ENCODE measurements at places on chromosomes 2 and 18.

GRCh38 chr2:173854840-173855239, 110.3 kb downstream of the SP3 start:
- DNase-seq, result no peak

- DNase-seq, result no peak
Observed at GRCh38 chr2:200455958-200456421, 53.9 kb downstream of the KCTD18 start.

GRCh38 chr18:9029131-9029530, 73.4 kb upstream of the NDUFV2 start:
- no peak for DNase-seq

- no peak for DNase-seq
Observed at GRCh38 chr2:196168181-196168580, 3.2 kb downstream of the STK17B start.

- no peak for DNase-seq
Observed at GRCh38 chr18:74110976-74111375, 36.7 kb downstream of the FBXO15 start.

DNA sequence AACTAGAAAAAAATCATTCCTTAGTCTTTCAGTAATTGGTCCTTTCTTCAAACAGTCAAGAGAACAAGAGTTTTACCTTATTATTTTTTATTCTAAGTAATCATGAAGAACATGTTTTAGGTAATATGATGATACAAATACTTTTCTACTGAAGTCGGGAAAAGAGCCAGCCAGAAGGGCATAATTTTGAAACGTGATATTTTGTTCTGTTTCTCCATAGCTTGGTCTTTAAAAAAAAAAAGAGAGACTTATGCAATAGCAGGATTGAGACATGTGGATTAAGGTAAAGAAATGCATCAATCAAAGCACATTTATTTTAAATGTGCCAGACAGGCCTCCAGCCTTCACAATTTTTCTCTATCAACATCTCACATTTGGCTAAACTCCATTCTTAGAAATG, 1016.8 kb downstream of the CNTNAP5 start:
- no peak for DNase-seq

- no peak for DNase-seq
Observed at GRCh38 chr18:66193938-66194337, 410.0 kb downstream of the CDH19 start.

DNA sequence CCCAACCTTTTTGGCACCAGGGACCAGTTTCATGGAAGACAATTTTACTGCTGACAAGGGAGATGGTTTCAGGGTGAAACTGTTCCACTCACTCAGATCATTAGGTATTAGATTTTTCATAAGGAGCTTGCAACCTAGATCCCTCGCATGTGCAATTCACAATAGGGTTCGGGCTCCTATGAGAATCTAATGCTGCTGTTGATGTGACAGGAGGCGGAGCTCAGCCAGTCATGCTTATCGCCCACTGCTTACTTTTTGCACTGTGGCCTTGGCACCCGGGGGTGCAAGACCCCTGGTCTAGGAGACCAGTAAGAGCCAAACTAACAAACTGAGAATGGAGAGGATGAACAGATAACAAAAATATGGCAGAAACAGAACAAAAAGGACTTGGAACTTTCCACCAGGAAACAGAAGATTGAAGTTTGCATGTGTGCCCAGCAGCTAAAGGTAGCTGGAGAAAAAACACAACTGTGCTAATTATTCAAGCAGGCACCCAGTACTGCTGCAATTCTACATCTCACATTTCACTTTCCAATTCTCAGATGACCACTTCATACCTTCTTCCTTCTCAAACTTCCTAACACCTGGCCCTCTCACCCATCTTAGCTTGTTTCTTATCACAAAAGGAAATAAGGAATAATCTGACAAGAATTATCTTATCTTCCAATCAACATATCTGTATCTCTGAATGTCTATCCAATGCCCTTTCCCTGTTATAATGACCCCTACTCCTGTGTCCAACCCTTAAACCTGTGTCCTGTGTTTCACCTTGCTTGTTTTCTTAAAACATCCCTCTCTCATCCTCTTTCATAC, 24.8 kb downstream of the SP3 start:
- DNase-seq, result no peak

DNA sequence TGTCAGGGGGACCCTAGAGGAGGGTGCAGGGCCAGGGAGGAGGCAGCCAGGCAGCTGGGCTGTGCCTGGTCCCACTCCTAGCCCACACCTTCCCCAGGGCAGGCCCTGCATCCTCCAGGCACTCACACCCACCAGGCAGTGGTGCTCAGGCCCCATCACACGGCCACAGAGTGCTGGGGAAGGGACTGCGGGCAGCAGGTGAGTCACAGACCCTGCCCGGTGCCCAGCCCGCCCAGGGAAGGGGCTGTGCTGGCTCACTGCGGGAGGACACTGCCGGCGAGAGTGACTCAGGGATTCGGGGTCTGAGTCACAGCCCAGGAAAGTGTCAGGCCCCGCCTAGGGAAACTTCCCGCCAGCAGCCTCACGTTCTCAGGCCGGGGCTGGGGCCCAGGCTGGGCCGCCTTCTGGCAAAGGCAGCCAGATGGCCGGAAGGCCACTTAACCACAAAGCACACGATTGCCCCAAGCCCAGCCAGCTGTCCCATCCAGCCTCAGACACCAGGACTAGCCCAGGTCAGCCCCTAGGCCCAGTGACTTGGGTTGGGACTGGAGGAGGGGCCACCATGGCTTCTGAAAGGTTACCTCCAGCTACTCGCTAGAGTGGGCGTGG, 42.2 kb downstream of the BIN1 start:
- DNase-seq, result no peak

DNA sequence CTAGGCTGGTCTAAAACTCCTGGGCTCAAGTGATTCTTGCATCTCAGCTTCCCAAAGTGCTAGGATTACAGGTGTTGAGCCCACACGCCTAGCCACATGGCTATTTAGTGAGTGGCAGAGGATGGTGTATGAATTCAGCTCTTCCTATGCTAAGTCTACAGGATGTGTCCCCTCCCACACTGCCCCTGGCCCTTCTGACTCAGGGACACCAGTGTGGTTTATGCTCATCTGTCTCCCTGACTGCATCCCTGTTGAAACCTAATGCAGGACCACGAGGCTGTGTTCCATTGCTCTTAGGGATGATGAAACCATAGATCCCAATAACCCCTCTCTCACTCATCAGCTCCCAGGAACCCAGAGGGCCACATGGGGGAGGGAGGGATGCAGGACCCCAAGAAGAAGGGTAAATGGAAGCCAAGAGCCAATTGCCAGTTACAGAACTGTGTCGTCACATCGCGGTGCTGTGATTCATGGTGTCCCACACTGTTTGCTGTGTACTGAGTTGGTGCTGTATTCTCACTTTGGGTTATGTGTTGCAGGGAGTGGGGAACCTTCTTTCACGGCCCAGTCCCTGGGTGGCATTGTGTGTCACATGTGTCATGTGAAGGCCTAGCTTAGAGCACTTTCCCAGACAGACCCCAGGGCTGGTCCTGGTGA, 102.9 kb upstream of the HAAO start:
- no peak for DNase-seq

- DNase-seq, result no peak
Observed at GRCh38 chr2:13005048-13005447, 288.3 kb downstream of the TRIB2 start.

DNA sequence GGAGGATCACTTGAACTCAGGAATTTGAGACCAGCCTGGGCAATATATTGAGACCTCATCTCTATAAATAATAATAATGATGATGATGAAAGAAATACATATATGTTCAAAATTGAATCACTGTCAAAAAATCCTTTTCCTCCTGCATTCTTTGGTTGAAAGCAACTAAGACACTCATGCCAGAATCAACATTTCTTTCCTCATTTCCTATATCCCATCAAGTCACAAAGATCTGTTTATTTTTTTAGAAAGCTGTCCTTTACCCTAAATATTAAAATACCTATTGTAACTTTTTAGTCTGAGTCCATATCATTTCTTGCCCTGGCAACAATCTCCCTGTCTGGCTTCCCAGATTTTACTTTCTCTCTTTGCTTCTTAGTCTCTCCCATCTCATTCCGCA, 31.8 kb upstream of the PPP4R3B start:
- DNase-seq, result no peak

GRCh38 chr2:226773291-226773690, 26.3 kb downstream of the IRS1 start:
- no peak for DNase-seq

GRCh38 chr2:175167076-175167791, 769 bp downstream of the ATF2 start:
- peak; percentile 56 for DNase-seq

DNA sequence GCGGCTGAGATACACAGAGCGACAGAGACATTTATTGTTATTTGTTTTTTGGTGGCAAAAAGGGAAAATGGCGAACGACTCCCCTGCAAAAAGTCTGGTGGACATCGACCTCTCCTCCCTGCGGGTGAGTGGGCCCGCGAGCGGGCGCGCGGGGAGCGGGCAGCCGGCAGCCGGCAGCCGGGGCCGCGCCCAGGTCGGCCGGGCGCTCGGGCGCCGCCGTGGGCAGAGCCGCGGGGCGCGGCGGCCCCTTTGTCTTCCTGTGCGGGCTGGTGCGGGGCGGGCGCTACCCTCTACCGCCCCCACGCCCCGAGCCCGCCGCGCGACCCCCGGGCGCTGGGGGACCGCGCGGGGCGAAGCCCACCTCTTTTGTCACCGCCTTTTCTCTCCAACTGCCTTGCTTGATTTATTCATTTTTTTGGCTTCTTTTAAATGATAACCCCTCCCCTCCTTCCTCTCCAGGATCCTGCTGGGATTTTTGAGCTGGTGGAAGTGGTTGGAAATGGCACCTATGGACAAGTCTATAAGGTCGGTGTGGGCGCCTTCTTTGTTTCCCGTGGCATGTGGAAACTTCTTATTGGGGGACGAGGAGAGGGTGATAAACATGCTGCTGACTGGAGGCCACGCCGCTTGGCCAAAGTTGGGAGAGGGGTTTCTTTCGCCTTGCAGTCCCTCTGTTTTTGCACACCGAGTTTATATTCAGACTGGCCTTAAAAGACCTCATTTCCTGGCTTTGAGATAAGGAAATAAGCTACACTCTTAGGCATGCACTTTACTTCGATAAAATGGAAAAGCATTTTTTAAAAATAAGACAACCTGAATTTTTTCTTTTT, 722 bp downstream of the MAP4K4 start:
- DNase-seq, result peak; percentile 42

- no peak for DNase-seq
Observed at GRCh38 chr18:10101729-10102128, 187.9 kb downstream of the VAPA start.

DNA sequence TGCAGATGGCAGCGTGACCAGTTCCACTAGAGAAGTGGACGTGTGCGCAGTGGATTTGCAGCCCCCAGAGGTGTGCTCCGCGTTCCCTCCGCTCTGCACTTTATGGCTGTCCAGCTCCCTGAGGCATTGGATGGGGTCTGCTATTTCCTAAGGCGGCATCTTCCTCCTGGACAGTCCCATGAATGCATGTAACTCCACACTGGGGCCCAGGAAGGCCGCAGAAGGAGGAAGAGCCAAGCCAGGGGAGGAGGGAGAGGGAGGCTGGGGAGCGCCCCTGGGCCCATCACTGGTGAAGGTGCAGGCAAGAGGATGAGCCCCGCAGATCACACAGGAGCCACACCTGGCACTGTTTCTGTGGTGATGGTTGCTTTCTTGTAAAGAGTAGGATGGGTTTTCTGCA, 99.1 kb downstream of the PTGR3 start:
- DNase-seq, result no peak
